ENCODE measurements at places on chromosomes 1 and 21. TPM values are rescaled to one million over a fixed set of nuclear protein-coding genes. Genes with fewer than 3 reads are reported as not detected.

GRCh38 chr1:151635479-151636072 is 23.7 kb downstream of the SNX27 start:
- DNase-seq = no peak

- DNase-seq = no peak
Observed at GRCh38 chr1:12144969-12145368, 21.8 kb upstream of the TNFRSF1B start.

DNA sequence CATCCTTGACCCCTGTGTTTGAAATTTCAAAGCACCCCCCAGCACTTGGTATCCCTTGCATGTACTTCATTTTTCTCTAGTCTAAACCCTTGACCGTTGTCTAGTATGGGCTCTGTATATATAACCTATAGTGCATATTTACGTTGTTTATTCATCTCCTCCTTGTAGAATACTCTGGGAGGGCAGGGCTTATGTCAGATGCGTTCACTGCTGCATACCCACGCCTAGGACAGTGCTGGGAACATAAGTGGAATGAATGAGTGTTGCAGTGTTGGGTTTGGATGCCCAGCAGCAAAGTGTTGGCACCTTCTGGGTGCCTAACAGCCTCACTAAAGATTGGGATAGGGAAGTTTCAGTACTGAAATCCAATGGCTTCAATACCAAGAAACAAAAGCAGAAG is 17.6 kb upstream of the BLACAT1 start:
- no peak for DNase-seq

DNA sequence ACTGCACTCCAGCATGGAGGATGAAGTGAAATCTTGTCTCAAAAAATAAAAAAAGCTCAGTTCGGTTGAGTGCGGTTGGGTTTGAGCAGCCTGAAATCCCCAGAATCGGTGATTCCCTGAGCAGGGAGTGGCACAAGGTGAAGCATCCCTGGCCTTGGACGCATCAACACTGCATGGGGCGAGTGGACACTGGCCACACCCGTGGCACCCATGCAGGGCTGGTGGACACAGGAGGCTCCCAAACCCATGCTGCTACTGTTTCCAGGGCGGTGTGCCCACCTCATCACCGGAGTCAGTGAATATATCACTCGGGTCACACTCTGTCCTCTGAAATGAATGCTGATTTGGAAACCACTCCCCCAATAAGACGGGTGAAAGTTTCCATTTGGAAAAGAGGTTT is 53.4 kb upstream of the ACTRT2 start:
- no peak for DNase-seq

DNA sequence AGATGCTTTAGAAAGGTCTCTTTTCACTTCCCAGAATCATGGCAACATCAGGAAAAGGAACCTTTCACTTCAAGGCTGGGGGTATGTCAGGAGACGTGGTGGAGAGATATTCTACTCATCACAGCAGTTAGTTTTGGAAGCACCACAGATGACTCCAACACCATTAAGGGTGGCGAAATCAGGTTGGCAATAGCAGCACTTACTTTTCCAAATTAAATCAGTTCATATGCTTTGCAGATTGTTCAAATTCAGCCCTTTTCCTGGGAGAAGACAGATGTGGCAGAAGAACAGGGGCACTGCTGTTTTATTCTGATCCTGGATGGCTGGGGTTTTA is 79.0 kb downstream of the RUNX1 start:
- DNase-seq = no peak

GRCh38 chr1:236024641-236025040 is 40.2 kb downstream of the NID1 start:
- DNase-seq = no peak

GRCh38 chr1:44631333-44631646 is 43.0 kb downstream of the TMEM53 start:
- no peak for DNase-seq

DNA sequence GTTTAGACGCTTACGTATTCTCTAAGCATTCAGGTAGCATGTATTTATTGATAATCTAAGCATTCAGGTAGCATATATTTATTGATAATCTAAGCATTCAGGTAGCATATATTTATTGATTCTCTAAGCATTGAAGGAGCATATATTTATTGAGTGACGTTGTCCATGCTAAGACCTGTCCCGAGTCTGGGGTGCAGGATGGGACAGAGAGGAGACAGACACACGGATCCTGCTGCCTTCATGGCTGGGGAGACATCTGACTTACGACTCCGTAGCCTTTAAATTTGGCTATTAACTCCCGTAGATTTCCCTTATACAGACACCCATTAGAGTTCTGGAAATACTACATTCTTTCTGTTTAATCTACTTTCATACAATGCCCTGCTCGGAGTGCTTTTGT is 982 bp downstream of the SCCPDH start:
- DNase-seq = no peak

GRCh38 chr1:94276988-94277434 is 39.6 kb upstream of the ARHGAP29 start:
- no peak for DNase-seq

DNA sequence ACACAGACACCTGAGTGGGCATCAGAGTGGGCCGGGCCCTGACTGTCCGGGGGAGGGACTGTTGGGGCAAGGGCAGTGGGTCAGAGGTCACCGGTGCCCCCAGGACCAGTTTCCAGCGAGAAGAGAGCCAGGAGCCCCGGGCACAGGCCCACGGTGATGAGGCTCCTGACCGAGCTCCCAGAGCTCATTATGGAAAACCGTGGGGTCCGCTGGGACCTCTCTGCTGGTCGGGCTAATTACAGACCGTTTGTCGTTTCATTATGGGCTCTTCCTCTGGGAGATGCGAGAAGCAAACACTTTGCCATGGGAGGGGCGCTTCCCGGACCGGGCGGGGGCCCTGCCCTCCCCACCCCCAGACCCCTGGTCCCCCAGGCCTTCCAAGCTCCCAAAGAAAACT is 12.0 kb upstream of the TTLL10 start:
- DNase-seq = no peak

GRCh38 chr21:36845070-36845469 is 121.4 kb downstream of the HLCS start:
- no peak for DNase-seq

DNA sequence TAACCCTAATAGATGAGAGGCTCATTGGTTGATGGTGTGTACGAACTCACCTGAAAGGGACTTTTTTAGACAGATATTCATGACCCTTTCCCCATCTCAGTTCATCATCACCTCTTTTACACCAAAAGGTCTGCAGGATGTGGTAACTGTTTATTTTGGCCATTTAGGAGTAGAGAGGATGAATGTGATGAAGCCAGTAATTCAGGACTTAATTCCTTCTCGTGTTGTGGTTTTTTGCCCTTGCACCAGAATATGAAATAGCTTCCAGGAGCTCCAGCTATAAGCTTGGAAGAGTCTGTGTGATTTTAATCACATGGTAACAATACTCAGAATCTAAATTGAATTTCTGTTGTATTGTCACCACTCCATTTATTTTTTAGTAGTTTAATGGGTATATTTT is 189.4 kb upstream of the KCTD3 start:
- DNase-seq = no peak

The EFNA1 gene
- total RNA-seq = 39.1 TPM

The CHRNB2 gene
- not detected for total RNA-seq

The STIL gene
- total RNA-seq = 0.81 TPM

The IBA57 gene
- 10.4 TPM for total RNA-seq

The KPRP gene
- not detected for total RNA-seq

The LORICRIN gene
- not detected for total RNA-seq

The ELAVL4 gene
- total RNA-seq = 0.38 TPM

The HTR1D gene
- total RNA-seq = not detected

The HES3 gene
- total RNA-seq = not detected

The MYOG gene
- total RNA-seq = not detected

The SERPINC1 gene
- 0.35 TPM for total RNA-seq

The SPOCD1 gene
- total RNA-seq = 0.18 TPM

The CFAP74 gene
- not detected for total RNA-seq

Data from left cardiac atrium (tissue), 4 donors.